ENCODE measurements at places on chromosomes 1 and 21.

DNA sequence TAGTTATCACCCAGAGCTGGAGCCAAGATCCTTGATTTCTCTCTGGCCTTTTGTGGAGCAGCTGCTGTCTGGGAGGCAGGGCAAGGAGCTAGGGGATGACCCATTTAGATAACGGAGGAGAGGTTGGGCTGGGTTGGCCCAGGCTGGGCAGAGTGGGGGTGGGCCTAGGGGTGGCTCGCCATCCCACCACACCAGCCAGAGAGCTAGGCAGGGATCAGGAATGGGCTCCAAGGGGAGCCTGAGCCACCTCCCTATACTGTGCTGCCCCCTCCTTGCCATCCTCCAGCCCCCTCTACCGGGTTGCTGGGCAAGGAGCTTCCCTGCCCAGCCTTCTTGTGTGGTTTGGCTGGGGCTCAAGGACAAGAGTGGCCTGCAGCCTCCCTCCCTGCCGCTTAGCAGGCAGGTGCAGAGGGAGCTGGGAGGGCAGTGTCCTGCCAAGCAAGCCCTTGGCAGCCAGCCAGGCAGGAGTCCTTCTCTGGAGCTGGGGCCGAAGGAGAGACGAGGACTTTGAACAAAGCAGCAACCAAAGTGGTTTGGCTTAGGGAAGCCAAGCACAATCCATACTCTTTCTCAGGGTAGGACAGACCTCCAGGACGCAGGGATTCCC is 4.1 kb downstream of the NUAK2 start:
- DNase-seq: no peak

- DNase-seq: peak; percentile 9
Observed at GRCh38 chr1:116020668-116021272, 44.5 kb downstream of the SLC22A15 start.

DNA sequence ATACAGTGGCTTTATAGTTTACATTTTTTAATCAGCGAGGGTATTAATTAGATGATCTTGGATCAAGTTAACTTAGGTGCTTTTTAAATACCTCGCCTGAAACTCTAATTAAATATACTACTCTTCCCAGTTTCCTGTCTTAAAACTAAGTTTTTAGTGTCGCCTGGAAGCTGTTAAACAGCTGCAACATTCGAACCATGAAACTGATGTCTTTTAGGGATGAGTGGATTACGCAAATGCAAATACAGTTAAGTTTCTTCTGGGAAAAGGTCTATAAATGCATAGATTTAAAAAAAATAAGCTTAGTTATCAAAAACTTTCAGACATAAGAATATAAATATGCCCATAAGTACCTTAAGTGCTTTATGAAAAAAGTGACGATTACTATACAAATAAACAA is 228.3 kb downstream of the PTPRC start:
- DNase-seq: no peak

DNA sequence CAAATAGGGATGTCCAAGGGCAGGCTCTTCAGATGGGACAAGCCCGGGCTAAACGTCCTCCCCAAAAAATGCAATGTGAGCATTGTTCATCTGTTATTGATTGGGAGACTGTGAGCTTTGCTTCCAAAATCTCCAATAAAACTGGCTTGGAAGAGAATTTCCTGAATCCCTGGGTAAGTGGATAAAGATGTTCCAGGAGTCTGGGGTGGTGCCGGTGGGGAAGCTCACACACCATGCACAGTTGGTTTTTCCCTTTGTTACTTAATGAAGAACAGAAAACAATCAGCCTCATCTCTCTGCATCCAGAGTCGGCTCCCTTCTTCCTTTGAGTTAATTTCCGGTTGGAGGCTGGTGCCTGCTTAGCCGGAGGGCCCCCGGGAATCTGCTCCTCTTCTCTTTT is 72.1 kb upstream of the ZBTB40 start:
- DNase-seq: no peak

DNA sequence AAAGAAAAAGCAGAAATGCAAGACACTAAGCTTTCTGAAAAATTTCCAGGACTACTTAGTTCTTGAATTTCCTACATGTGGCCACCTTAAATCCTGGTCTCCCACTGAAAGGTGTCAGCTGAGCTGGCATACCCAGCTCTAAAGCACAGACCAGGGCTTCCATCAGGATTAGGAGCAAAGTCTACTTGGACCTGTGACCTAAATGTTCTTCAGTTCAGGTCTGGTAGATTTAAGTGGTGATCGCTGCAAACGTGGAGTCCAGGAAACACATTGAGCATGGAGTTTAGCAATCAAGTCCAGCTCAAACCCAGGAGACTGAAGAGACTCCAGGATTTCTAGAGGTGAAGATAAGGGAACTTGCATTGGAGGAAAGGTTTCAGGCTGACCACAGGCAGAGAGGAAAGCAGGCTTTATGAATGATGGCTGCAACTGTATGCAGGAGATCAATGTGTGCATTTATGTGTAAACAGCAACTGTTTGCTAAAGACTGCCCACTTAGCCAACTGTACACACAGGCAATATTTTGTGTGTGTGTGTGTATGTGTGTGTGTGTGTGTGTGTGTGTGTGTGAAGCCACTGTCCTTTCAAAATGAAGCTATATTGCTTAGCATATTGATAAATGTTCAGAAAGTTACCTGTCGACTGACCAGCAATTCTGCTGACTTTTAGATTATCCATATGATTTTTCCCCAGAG is 75.2 kb downstream of the LMX1A start:
- DNase-seq: no peak

DNA sequence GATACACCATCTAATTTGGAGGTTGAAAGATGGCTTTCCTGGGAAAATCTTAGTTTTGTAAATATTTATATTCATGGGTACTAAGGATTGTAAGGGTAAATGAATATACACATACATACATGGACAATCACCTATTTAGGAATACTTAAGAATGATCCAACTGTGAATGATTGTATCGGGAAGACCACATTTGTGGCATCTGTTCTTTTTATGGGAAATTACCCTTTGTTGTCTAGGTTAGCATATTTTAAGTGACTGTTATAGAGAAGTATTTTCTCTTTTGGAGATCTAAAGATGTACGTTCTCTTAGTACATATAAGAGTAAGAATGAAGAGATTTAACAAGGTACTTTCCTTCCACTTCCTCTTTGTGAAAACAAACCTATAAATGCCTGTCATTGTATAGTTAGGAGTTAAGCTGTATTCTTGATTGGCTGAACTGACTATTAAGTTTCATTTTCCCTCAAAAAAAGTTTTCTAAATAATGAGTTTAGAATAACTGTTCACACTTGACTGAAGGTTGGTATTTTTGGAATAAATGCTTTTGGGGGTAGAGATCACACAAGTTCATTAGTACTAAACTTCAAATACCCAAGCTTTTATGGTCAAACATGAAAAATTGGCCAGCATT is 26.7 kb downstream of the SNX7 start:
- DNase-seq: no peak

- no peak for DNase-seq
Observed at GRCh38 chr1:10969971-10970332, 42.5 kb upstream of the TARDBP start.

DNA sequence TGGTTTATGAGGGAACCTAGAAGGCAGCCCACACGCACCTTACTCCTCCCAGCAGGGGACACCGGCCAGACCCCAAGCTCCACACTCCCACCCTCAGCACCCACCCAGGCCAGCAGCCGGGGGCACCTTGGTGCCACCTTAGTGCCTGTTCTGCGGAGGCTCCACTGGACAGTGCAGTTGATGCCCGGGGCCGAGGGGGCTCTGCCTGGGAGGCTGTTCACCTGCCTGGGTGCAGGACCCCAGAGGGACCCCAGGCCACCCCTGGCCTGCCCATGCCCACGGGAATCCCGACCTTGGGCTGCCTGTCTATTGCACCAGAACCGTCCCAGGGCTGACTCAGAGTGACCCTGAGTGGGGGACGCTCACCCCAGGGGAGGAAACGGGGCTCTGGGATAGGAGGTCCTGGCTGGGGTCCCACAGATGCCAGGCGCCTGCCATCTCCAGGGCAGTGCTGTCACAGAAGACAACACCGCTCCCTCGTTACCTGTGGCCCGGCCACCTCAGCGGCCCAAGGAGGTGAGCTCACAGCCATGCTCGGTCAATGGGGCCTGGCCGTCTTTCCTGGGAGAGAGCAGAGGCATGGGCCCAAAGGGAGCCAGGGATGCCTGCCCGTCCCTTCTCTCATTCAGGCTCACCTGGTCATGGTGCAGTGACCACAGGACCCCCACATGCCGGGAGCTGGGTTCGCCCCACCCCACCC is 696 bp downstream of the SCNN1D start:
- no peak for DNase-seq

GRCh38 chr21:42375966-42376337 is 9.6 kb upstream of the TFF1 start:
- no peak for DNase-seq

DNA sequence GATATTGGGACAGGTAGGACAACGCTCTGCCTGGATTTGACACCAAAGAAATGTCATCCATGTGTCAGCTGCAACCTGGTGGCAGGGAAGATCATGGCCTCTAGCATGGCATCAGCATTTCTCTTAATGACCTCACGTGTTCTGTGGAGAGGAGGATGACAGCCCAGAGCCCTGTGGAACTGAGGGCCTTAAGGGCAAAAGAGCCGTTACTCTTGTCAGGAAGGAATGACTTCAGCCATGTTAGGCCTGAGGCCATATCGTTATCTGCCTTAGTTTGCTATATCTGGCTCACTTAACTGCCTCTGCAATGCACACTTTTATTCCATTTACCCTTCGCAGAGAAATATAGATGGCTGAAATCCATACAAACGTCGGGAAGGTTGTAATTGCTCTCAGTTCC is 83.2 kb upstream of the PBX1 start:
- no peak for DNase-seq

DNA sequence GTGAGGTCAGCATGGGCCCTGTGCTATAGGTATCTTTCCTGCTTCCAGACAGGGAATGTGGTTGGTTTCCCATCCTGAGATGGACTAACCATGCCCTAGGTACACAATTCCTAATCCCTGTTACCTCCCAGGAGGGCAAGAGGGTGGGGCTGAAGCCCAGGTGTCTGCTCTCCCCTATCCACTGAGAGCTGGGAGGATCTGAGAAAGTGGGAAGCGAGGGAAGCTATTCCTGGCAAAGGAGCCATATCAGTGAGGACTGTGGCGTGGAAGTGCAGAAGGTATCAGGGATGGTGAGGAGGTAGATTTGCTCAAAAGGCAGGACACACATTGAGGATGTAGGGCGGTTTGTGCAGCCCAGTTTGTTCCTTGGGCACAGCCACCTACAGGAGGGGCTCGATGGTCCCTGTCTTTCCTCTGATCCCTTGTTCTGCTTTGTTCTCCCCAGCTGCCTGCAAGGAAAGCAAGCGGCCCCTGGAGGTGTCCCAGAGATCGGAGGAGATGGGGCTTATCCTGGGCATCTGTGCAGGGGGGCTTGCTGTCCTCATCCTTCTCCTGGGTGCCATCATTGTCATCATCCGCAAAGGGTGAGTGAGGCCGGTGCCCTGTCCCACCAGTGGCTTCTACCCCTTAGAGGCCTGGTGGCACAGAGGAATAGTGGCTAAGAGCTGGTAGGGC is 48.1 kb downstream of the PTPRU start:
- DNase-seq: no peak

DNA sequence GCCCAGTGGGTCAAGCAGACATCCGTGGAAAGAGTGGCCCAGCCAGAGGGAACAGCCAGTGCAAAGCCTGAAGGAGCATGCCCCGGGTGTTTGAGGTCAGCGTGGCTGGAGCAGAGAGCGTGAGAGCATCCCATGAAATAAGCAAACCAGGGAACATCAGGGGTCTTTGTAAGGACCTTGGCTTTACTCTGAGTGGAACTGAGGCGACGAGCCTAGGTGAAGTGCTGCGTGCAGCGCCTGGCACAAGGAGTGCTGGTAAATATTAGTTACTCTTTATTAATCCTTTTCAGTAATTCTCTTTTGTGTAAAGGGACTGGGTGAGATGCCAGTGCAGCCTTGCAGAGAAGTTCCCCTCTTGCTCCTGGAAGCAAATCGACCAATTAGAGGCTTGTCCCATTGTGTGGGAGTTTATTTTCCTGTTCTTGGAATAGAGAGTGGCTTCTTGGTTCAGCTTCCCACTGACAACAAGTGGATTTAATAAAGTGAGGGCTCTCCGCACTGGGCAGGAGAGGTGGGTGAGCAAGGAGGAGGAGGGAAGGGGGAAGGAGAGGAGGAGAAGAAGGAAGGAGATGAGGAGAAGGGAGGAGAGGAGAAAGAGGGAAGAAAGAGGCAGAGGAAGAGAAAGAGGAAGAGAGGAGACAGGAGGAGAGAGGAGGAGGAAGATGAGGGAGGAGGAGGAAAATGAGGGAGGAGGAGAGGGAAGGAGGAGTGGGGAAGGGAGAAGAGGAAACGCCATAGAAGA is 37.6 kb upstream of the DISP3 start:
- no peak for DNase-seq

GRCh38 chr1:167518331-167518700 is at the start of gene CD247:
Gene CD247 (minus strand): TSS chr1:167518529. CDS start chr1:167518465, 64 bp downstream.
- DNase-seq: peak; percentile 56

DNA sequence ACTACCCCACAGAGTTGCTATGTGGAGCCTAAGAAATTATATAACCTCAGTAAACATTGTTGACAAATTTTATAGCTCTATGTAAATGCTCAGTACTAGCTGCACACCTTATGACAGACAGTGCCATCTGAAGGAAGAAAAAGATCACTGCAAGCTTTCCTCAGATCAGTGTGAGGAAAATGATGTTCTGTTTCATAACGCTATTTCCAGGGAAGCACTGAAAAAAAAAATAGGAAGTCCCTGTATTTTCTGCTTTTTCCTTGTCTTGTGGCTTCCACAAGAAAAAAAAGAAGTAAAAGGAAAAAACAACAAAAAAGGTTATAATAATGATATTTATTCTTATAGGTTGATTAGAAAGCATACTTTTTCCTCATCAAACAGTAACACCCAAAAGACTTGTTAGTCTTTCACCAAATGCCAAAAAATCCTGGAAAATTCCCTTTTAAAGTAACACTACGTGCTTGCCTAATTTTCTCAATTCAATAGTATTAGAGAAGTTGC is 23.2 kb downstream of the LYST start:
- DNase-seq: no peak

- DNase-seq: no peak
Observed at GRCh38 chr21:29305068-29305467, 6.3 kb downstream of the BACH1 start.
